ENCODE measurements at places on chromosomes 3 and 15.

- DNase-seq, result peak; percentile 63
Observed at GRCh38 chr3:151306168-151306810, 10.3 kb downstream of the GPR87 start.

GRCh38 chr15:97652041-97652440, 308.5 kb upstream of the ARRDC4 start:
- no peak for DNase-seq

DNA sequence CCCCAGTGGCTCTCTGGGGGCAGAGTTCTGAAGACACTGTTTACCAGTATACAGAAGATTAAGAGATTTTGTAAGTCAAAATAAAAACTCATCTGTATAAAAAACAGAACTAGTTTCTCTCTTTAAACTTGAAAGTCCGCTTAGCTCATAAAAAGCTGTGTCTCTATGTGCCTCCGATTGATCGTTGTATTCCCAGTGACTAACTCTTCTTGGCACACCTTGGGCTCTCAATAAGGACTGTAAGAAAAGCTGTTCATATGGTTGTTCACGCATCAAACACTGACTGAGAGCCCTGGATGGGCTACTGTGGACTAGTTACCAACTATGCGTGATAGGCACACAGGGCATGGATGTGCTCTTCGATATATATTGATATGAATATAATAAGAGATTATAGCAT, 107.9 kb downstream of the P3H2 start:
- DNase-seq, result no peak

DNA sequence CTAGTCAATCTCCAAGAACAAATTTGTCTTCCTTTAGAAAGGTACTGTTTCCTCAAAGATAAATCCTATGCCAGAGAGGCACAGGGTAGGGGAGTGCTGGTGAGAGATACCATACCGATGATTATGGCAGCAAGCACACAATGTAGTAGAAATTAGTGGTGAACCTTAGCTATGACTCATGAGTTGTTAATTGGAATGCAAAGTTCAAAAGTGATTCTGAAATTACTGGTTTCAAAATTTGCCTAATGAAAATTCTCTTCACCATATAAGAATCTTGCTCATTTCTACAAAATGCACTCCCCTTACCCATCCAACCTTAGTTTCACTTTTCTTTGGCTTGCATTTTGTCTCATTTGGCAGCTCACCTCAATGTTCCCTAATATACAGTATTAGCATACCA, 139.5 kb upstream of the SLC2A2 start:
- DNase-seq, result no peak

DNA sequence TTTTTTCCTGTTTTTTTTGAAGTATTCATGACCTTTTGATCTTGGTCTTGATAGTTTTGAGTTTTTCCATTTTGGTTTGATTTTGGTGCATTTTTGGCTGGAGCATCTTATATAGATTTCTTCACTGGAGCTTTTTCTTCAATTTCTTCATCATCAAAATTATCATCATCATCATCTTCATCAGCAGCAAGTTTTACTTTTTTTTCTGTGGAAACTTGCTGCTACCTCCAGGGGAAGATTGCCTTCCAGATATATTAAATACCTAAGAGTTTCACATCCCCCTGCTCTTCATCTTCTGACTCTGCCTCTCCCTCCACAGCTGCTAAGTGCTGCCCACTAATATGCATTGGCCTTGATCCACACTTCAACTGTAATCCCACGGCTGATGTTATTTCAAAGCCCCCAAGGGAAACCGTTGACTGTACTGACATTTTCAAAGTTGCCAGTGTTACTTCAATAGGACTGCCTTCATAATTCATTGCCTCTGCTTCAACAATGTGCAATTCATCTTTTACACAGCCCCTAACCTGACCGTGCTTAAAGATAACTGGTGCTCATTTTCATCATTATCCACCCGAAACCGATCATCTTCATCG, 151.7 kb downstream of the NR1D2 start:
- no peak for DNase-seq

DNA sequence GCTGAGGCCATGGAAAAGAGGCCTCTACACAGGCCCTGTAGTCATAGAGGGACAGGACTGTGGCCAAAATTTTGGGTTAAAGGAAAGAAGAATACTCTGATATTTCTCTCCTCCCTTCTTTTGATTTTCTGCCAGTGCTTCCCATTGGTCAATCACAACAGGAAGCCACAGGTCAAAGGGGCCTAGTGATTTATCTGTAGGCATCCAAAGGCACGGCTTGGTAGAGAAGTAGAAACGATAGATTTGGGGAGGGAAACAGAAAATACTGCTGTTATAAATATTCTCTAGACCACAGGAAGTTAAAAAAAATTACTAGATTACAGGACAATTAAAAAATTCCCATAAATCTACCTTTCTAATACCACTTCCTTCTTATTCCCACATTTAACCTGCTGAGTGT, 1.7 kb upstream of the CCDC50 start:
- DNase-seq, result no peak

- DNase-seq, result no peak
Observed at GRCh38 chr3:23301819-23302218, 98.7 kb downstream of the UBE2E2 start.

- no peak for DNase-seq
Observed at GRCh38 chr3:165440380-165440779, 244.2 kb upstream of the SLITRK3 start.

DNA sequence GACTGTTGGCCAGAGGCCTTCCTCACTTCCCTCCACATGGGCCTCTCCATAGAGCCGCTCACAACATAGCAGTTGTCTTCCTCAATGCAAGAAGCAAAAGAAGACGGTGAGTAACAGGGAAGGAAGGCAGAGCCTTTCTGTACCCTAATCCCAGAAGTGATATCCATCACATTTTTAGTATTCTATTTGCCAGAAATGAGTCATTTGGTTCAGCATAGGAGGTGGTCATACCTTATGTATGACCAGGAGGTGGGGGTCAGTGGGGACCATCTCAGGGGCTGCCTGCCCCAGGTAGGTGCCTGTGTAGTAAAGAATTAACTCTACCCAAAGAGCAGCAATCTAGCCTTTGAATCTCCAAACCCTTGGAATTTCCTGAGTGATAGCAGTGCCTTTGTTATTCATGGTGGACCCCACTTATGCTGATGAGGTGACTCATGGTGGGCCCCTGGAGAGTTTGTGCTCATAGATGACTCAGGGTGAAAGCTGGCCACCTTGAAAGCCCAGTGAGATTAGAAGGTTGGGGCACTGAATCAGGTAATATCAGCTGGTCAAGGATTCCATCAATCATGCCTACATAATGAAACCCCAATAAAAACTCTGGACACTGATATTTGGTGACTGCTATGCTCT, 323.9 kb upstream of the IGF1R start:
- DNase-seq, result no peak

DNA sequence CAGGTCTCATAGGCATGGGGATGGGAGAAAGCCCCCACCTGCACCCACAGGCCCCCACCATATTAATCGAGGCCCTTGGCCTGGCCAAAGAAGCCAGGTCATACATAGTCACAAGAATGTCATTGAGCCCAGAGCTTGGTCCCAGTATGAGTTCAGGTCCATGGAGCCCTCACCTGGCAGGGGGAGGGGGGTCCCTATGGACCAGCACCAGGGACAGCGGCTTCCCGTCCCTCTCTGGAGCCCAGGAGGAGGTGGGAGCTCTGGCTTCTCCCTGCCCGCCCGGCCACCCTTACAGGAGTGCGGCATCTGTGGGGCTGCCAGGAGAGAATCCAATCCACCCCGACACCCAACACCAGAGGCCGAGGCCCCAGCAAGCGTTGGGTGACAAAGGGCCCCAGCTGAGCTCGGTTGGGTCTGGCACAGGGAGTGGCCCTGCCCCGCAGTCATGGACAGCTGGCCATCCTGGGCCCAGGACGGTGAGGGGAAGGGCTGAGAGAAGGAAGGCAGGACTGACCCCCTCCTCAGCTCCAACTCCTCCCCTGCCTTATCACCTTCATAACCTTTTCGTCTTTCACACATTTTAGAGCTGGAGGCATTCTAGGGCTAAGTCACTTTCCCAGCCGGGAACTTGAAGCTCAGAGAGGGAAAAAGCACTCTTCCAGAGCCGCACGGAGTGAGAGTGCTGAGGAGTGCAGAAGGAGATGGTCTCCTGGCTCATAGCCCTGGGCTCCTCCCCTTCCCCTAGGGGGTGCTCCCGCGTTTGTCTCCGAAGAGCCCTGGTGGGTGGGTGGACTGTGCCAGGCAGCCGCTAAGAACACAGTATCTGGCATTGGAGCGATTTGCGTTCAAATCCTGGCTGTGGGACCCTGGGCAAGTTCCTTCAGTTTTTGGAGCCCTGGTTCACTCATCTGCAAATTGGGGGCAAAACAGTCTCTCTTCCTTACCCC, 54.6 kb downstream of the ATP2B2 start:
- no peak for DNase-seq

DNA sequence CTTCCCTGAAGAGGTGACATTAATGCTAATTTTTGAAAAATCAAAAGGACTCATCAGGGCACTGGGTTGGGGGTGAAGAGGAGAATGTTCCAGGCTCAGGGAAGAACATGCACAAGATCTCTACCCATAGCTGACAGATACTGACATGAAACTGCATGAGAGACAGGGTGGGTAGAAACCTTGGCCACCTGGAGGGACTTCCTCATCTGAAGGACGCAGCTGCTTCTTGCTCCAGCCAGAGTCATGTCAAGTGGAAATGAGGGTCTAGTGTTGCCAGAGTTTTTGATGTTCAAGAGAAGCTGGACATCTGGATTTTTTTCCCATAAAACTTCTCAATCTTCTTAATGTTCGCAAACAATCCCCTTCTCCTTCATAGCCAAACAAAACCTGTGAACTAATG, 29.7 kb downstream of the AMOTL2 start:
- no peak for DNase-seq

- no peak for DNase-seq
Observed at GRCh38 chr15:26358708-26359107, 414.2 kb downstream of the GABRB3 start.

DNA sequence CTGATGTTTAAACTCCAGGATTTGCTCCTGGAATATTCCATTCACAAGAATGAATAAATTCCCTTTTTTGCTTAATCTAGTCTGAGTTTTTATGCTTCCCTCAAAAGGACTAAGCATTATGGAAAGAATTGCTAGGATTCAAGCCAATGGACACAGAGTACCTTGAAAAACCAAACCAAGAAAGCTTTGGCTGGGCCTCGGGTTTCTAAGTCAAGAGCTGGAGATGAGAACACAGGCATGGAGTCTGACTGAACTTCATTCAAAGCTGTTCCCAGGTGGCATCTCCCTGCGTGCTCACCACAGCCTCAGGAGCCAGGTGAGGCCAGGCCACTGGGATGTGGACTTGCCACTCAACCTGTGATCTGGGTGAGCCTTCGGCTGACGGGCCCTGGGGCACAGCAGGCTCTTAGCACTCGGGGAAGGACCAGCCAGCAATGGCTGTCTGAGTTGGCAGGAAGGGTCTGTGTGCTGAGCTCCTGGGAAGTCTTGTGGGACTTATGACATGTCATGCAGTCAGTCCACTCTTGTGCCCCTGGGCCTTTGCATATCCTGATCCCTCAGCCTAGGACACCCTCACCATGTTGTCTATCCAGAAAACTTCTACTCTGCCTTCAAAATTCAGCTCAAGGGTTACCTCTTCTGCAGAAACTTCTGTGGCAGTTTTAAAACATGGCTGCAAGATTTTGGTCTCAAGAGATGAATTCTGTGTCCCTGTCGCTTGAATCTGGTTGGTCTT, 21.8 kb downstream of the CRABP1 start:
- DNase-seq, result peak; percentile 29

- DNase-seq, result no peak
Observed at GRCh38 chr15:62517541-62517940, 352.5 kb upstream of the C2CD4B start.

DNA sequence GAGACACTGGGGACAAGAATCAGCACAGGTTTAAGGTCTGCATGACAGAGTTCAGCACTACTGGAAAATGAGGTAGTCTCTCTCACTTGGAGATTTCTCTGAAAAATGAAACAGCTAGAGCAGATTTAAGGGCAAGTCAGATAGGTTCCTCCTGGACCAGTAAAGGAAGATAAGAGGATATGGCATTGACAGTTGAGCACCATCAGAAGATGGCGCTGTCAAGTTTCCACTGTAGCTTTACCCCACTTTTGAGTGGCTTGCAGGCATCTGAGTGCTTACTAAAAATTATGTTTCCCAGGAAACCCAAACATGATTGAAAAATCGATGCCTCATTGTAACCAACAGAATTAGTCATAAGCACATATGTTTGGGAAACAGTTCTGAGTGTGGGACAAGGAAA, 407.2 kb upstream of the UBE2E2 start:
- DNase-seq, result no peak

DNA sequence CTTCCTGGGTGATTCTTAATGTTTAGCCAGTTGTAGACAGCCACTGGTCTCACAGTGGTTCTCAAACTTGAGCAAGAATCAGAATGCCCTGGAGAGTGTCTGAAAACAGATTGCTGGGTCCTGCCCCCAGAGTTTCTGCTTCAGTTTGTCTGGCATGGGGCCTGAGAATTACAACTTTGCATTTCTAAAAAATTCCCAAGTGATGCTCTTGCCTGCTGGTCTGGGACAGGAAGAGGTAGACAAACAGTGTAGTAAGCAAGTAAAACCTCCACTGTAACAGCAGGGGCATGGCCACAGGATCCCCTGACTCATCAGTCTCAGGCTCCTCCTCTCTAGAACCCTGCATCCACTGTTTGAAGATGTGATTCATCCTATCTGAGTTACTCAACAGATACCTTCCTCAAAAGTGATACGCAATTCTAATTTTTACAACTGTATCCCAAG, 36.5 kb downstream of the DZIP1L start:
- DNase-seq, result no peak

- DNase-seq, result no peak
Observed at GRCh38 chr3:100737334-100737733, 28.0 kb downstream of the TFG start.

- DNase-seq, result no peak
Observed at GRCh38 chr3:26558257-26558656, 64.3 kb upstream of the LRRC3B start.

- no peak for DNase-seq
Observed at GRCh38 chr3:106333911-106334618, 465.3 kb upstream of the CBLB start.

DNA sequence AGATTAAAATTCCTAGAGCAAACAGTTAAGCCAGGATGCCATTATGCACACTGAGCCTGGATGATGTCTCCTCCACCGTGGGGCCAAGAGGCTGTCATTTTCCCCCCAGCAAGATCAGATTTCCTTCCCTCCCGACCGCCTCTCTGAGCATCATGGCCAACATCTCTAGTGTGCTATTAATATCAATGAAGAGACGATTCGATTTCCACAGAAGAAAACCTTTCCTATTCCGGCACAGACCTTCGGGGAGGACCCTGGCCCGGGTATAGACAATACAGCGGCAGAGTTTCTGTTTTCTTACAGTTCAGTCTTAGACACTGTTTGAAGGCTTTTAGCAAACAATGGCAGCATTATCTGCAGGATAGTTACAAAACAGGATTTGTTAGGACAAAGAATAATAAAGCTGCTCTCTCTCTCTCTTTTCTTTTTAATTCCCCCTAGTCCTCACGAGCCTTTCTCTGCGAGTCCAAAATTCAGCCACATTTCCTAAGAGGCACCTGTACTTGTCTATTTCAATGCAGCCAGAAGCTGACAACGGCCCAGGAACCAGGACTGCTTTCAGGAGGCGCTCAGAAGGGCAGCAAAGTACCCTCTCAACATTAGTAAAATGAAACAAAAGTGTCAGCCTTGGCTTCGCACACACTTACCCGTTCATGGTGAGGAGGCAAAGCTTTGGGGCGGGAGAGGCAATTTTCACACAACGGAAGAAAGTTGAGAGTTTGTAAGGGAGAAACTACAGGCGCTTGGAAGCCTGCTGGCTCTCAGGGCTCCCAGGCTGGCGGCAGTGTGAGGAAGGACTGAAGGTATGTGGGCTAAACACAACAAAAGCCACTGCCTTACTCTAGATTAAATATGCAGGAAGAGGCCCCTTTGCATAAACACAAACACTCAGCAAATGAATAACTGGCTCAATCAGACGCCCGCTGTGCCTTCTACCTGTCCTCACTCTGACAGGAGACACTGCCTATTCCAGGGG, 278.0 kb downstream of the FOXP1 start:
- DNase-seq, result peak; percentile 61

Measured in activated CD8-positive, alpha-beta memory T cell treated with anti-CD3 and anti-CD28 coated beads, Interleukin-2, amount 50 U/mL, for 48 hours (primary cell).